ENCODE measurements at places on chromosomes 11 and 22. TPM values are rescaled to one million over a fixed set of nuclear protein-coding genes. Genes with fewer than 3 reads are reported as not detected.

Gene CHST1
- 0.80 TPM for total RNA-seq

GRCh38 chr11:8962841-8963240, 1.4 kb downstream of the TMEM9B start:
- no peak for DNase-seq

DNA sequence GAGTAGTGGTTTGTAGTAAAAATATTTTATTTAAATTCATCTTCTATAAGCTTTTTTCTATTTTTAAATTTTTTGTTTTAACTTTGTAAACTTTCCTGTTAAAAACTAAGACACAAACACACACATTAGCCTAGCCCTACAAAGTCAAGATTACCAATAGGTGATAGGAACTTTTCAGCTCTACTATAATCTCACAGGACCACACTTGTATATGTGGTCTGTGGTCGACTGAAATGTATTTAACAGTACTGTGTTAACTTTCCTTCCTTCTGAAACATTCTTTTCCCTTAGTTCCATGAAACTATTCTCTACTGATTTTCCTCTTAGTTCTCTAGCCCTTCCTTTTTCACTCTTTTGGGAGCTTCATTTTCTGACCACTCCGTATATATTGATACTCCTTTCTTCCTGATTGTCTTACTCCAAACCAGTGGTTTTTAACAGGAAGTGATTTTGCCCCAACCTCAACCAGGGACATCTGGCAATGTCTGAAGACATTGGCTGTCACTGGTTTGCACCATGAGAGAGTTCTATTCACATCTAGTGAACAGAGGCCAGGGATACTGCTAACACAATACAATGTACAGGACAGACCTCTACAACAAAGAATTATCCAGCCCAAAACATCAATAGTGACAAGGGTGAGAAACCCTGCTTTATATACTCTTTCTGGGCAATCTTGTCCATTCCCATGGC, 8.8 kb downstream of the ZW10 start:
- no peak for DNase-seq

DNA sequence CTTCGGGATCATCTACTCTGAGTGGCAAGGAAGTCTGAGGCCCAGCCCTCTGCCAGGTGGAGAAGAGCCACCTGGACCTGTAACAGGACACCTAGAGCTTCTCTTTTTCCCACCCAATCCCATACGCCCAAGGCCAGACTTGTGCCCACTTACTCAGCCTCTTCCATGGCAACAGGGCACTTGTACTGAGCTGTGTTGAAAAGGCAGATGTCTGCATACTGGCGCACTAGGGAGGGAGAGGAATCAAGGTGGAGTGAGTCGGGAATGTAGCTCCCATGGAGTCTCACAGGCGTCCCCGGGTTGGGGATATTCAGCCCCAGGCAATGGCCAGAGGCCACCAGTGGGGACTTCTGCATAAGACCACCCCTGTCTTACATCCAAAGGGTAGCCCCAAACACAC, 36.1 kb downstream of the TPBGL start:
- DNase-seq, result peak; percentile 33

GRCh38 chr11:74102321-74102720, 68.5 kb downstream of the C2CD3 start:
- no peak for DNase-seq

Gene SMC1B
- total RNA-seq, result 0.37 TPM

DNA sequence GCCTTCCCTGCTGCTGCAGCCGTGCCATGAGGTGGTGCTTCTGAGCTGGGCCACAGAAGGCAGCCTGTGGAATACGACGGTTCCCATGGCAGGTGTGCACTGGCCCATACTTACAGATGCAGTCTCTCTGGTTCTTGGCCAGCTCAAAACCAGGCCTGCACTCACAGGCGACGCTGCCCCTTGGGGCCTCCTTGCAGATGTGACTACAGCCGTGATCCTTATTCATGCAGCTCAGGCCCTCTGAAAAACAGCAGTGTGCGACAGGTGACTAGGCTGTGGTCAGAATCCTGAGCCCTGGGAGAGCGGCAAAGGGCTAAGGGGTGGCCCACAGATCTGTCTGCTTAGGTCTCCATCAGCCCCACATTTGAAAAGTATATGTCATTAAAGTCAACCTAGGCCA, 22.1 kb downstream of the SCUBE2 start:
- no peak for DNase-seq

DNA sequence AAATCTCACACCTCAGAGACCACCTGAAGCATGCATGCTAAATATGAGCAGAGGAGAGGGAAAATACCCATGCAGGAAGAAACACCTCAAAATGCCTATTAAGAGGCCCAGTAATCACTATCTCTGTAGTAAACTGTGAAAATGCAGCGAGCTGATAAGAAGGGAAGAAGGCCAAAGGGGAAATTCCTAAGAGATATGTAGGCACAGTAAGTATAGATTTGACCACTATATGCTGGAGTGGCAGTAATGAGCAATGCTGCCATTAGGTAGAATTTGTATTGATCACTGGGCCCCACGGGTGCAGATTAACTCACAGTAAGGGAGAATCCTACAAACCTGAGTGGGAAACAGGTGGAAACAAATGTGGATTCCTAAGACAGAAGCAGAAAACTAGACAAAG, 1813.1 kb upstream of the RAG2 start:
- DNase-seq, result no peak

GRCh38 chr11:2443881-2444820, at the start of gene TRPM5:
TRPM5 (minus strand) TSS chr11:2444514; CDS start chr11:2423036, 21,478 bp downstream.
- peak; percentile 58 for DNase-seq

Gene SCGB1D2
- not detected for total RNA-seq

GRCh38 chr11:43459246-43459645, 100.5 kb downstream of the TTC17 start:
- no peak for DNase-seq

GRCh38 chr11:126840201-126840886, 160.2 kb downstream of the KIRREL3 start:
- no peak for DNase-seq

DNA sequence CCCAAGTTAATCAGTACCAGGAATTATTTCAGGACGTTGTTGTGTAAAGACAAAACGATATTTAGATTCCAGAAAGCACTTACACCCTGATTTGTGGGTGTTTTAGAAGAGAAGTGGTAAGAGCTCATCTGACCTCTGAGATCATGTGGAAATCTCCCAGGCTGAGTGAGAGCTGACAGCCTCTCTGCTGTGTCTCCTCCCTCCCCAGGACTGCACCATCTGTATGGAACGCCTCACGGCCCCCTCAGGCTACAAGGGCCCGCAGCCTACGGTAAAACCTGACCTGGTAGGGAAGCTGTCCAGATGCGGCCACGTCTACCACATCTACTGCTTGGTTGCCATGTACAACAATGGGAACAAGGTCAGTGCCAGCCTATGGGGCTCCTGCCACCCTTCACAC, 20.0 kb downstream of the DTX4 start:
- DNase-seq, result no peak

DNA sequence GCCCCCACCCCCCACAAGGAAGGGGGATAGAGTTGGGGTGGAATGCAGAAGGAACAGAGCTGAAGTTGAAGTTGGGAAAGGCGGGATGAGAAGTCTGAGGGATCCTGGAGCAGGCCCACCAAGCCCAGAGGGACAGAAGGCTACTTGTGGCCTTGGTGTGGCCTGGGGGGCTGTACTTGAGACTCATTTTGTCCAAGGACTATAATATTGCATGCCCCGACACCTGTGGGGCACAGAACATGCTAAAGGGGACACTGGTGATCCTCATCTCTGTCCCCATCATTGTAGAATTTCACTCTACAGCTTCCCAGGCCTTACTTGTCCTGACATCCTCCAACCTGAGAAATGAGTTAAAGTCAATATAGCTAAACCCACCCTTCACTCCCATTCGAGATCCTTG, 1.3 kb downstream of the ESAM start:
- DNase-seq, result no peak

Gene SERPIND1
- total RNA-seq, result not detected

Gene USP2
- 0.51 TPM for total RNA-seq

DNA sequence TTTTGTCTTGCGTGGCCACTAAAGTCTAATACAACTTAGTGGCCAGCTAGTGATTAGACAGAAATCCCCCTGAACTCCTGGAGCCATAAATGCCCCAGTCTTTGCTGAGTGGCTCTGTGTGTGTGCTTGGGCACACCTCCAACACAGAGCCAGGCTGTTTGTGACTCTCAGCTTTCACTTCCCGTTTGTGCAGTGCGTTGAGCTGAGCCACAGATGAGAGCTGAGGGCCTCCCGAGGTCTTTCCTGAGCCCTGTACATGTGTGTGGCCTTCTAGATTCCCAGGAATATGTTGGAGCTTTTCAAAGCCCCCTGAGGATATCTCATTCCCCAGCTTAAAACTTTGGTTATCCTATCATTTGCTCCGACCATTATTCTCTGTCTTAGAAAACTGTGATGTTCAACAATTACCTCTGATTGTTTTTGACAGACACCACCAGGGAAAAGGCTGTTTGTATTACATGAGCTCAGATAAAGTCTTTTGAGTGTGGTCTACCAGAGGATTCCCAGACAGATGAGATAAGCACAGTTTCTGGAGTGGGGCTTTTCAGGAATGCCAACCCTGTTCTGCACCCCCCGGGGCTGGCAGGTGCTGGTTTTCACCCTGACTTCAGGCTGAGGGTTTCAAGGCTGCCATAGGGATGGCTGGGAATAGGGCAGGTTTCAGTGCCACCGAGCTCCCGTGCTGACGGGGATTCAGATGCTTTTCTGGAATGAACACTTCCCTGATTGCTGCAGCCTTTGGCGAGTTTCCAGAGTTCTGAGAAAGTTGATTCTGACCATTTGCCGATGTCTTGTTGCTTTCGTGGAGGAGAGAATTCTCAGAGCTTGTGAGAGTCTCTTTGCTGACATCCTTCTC, 23.8 kb downstream of the IGHMBP2 start:
- no peak for DNase-seq

DNA sequence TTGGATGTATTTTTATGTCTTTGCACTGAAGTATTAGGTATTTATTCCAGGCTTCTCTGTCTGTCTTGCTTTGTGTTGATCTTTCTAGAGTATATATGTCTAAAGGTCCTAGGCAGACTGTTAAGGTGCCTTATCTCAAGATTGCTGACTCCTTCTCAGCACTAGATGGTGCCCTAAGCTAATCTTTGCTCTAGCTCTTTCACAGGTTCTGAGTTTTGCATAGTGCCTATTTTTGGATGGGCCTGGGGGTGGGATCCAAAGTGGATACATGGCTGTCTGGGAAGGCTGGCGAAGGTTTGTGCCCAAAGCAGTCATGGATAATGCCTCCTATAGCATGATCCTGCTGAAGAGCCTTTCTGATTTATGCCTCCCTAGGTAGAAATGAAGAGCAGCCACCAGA, 154.9 kb downstream of the TRPC6 start:
- no peak for DNase-seq

Gene OR52W1
- not detected for total RNA-seq

Gene MPPED2
- total RNA-seq, result not detected

GRCh38 chr22:19291580-19292457, at the start of gene CLTCL1:
CLTCL1 (minus strand) TSS chr22:19291719; CDS start chr22:19291641, 78 bp downstream.
- DNase-seq, result peak; percentile 63

Gene AGBL2
- 2.9 TPM for total RNA-seq

DNA sequence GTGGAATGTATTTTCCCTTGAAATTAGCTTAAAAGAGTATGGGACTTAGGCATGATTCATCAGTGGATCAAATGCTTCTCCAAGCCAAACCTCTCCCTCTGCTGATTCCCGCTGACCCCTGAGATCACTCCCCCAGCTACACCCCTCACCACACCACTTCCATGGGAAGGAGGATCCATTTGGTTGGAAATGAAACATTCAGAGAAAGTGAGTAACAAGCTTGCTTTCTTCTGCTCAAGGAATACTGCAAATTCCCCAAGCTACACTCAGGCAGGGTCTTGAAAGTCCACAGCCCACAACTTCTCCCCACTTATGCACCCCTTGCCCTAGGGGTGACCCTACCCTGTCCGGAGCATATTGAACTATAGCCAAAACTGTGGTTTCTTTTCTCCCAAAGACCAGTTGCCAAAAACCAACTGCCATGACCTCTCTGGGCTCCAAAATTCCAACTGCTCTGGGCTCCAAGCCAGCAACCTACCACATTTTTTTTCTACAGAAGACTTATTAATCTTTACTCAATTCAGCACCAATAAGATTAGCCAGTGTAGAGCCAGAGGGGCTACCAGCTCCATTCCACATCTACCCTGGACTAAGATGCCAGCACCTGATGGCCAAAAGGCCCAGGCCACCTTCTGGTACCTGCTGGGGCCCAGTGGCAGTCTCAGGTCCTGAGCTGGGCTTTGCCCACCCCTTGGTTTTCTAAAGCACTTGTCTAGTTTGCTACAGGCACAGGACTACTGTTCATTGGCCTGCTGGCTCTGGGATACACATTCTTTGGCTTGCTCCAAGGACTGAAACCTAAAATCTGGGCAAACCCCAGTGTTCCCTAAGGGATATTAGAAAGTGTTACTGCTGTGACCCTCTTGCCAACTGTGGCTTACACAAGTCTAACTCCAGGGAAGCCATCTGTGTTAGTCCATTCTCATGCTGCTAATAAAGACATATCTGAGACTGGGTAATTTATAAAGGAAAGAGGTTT, 101.1 kb downstream of the MICAL3 start:
- DNase-seq, result no peak

Gene ACR
- total RNA-seq, result not detected

- DNase-seq, result no peak
Measured at GRCh38 chr22:39938509-39939111, 21.6 kb upstream of the TMA7B start.

- no peak for DNase-seq
Measured at GRCh38 chr11:21622566-21622965, 570.3 kb upstream of the ANO5 start.

DNA sequence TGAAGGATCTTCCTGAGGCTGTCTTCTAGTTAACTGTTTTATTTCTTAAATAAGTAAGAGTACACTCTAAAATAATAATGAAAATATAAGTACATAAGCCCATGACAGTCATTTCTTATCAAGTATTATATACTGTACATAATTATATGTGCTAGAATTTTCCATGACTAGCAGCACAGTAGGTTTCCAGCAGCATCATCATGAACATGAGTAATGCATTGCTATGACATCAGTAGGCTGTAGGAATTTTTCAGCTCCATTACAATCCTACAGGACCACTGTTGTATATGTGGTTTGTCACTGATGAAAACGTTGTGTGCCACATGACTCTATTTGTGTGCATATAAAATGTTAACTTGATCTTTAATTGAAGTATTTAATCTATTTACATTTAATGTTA, 22.0 kb downstream of the ZNF202 start:
- no peak for DNase-seq

- DNase-seq, result no peak
Measured at GRCh38 chr22:39181778-39182177, 29.3 kb upstream of the CBX7 start.

DNA sequence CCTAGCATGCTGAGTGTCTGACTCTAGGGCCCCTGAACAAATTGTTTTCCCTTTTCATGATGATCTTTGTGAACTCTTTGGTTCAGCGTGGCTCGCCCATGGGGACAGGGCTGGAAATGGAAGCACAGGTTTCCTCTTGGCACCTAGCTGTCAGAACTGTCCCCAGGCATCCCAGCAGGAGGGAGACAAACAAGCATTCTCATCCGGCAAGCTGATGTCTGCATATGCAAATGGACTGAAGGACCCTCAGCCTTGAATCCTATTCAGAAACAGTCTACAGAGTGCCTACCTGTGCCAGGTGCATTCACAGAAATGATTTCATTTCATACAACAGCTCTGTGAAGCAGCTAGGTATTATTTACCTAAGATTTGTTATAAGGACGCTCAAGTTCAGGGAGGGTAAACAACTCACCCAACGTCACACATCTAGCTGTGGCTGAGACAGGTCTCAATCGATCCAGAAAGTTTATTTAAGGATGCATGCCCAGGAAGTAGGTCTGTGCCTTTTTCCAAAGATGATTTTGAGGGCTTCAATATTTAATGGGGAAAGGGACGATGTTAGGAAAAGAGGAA, 176.4 kb downstream of the KIRREL3 start:
- DNase-seq, result no peak
